ENCODE measurements at places on chromosomes 3 and 15.

DNA sequence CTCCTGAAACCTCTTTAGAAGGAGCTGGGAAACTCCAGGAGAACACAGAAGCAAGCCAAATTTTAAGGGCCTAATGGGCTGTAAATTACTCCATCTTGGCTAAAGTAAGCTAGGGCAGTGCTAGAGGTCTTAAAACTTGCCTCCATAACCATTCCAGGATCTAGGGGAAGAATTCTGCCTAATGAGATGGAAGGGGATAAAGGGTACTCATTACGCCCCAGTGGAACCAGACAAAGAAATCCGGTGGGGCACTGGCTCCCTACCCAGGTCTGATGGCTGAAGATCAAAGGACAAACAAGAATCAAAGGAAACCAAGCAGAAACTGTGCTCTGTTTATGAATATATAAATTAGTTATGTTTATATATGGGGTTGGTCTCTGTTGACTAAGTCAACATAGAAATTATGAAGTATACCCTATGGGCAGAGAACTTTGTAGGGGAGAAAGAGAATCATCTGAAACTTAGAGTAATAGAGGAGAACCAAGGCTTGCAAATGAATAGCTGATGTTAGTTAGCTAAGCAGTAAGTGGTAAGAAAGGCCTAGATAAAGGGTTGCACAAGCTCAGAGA lies 57.8 kb downstream of the NCEH1 start:
- DNase-seq: no peak

DNA sequence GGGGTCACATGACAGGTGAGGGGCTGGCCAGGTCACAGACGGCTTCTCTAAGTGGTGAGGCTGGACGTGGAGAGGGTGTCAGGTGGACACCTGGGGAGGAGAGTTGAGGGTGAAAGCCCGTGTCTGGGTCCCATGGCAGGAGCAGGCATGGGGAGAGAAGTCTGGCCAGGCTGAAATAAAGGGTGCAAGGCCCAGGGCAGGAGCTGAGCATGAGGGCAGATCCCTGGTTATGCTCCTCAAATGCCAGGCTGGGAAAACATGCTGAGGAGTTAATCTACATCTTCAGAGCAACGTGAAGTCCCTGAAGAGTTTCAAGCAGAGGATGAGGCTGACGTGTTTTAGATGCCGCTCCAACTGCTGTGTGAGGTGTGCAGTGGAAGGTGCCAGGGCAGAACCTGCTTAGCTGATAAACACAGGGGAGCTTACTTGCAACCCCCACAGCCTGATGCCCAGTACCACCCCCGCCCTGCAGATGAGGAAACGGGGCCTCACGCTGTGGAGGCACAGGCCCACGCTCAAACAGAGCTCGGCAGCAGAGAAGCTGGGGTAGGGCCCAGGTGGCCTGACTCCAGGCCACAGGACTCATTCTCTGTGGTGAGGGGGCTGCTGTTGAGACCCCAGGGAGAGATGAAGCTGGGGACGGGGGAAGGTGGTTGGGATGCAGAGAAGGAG lies 40.5 kb downstream of the HCN4 start:
- DNase-seq: no peak

GRCh38 chr3:192156382-192156781 lies 571.0 kb downstream of the FGF12 start:
- DNase-seq: no peak

- DNase-seq: no peak
Measured at GRCh38 chr15:96261575-96262034, 68.9 kb upstream of the NR2F2 start.

GRCh38 chr15:39579487-39580116 lies 1.3 kb upstream of the THBS1 start:
- DNase-seq: no peak
